Heart right ventricle (tissue), 16 donors: ENCODE measurements at places on chromosomes 3 and 15. TPM values are rescaled to one million over a fixed set of nuclear protein-coding genes. Genes with fewer than 3 reads are reported as not detected.

- DNase-seq: no peak
These were observed 369.8 kb downstream of the TBC1D5 start for GRCh38 chr3:17372362-17373210.

DNA sequence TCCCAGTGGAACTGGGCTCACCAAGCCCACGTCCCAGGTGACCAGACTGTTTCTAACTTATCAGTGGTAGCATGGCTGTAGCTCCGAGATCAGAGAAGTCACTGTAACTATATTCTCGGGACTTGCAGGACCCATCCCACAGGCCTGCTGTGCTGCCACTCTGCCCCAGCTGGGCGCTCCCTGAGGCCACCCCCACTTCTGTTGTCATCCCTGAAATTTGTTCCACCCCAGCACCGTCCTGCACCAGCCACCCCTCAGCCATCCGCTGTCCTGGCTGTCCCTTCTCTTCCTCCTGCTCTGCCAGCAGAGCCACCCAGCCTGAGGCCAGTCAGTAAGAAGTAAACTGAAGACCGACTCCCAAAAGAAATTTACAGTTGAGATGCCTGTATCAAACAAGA lies 33.0 kb upstream of the VILL start:
- no peak for DNase-seq

DNA sequence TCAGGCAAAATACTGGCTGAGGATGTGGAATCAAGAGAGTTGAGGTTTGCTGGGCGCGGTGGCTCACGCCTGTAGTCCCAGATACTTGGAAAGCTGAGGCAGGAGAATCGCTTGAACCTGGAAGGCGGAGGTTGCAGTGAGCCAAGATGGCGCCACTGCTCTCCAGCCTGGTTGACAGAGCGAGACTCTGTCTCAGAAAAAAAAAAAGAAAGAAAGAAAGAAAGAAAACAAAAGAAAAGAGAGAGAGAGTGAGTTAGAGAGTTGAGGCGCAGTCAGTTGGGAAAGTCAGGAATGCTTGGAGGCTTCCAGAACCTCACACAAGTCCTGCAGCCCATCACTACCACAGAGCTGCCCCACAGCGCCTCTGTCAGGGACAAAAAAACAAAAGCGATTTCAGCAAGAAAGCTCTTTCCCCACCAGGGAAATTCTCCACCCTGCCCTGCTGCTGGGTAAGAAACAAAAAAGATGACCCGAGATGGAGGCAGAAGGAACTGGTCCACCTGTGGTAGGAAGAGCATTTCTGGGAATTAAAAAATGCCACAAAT lies 13.8 kb downstream of the HDC start:
- no peak for DNase-seq

- DNase-seq: no peak
These were observed 46.4 kb upstream of the C15orf61 start for GRCh38 chr15:67474405-67475110.

- no peak for DNase-seq
These were observed 35.2 kb downstream of the ZIC4 start for GRCh38 chr3:147371140-147371539.

DNA sequence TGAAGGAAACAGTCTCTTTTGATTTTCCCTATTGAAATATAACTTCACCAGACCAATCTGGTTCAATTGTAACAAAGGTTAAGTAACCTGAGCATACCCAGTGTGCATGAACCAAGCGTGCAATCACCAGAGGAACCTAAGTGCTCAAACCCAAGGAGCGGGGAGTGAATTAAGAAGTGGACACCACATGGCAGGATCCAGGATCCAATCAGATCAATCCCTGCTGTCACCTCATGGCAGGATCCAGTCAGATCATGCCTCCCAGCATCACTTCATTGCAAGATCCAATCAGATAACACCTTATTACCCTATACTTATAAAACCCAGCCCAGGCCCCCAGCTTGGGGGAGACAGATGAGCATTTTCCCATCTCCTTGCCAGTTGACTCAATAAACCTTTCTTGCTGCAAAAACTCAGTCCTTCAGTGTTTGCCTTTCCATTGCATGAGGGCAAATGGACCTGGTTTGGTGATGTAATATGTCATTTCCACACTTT lies 38.9 kb upstream of the RNU6-1 start:
- no peak for DNase-seq

- DNase-seq: no peak
These were observed 13.8 kb downstream of the SPRED1 start for GRCh38 chr15:38266247-38266986.

DNA sequence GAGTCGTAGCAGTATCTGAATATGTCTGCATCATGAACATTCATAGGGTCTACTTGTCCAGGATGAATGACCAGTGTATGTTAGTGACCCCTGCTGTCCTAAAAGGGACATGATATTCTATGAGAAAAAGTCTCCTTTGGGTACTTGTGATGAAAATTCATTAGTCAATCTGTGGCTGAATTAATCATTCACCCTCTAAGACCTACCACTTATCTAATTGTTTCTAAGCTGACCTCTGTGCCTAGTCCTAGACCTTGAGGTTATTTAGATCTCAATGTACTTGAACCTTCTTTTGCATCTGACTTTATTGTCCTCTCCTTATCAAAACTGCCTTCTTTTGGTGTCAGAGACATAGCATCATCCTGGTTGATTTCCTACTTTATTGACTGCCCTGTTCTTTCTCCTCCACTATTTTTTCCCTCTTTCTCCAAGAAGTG lies 799.3 kb downstream of the DIPK2A start:
- DNase-seq: no peak

DNA sequence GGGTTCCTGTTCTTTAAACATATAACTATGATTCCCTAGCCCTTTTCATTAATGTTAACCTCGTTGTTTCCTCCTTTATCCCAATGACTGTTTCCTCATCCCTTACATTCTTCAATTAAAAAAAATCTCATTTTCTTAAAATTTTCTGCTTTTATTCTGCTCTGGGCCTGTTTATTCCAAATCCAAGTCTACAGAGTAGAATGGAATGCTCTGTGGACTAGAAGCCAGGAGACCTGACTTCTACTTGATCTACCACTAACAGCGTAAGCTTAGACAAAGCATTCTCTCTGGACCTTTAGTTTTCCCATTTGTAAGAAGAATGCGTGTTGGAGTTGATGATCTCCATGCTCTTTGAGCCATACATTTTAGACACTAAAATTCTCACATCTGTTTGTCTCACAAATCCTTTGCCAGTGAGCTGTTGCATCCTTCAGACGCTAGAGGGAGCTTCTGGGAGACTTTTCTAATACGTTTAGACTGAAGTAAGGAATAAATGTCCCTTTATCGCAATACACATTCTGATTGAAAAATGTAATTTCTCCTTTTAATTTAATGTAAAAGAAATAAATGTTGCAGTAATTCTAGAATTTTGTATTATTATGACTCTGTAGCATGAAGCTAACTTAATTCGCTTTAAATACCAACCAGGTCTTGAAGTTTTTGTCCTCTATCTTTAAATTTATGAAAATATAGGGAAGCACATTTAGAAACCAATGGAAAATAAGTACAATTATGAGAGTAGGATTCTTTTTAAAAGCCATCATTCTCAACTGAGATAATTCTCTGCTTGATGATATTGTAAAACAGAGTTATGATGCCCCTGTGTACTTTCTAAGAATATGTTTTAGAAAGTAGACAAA lies 21.7 kb upstream of the GMNC start:
- DNase-seq: no peak

GRCh38 chr3:32719335-32719734 lies 34.3 kb downstream of the CNOT10 start:
- no peak for DNase-seq

REC114 gene
- not detected for total RNA-seq

STAC gene
- 1.3 TPM for total RNA-seq

ZKSCAN7 gene
- 2.1 TPM for total RNA-seq

PLSCR2 gene
- total RNA-seq: not detected

SLC2A2 gene
- total RNA-seq: not detected
